AG04450 (cell line): ENCODE measurements at places on chromosomes 16 and 17.

DNA sequence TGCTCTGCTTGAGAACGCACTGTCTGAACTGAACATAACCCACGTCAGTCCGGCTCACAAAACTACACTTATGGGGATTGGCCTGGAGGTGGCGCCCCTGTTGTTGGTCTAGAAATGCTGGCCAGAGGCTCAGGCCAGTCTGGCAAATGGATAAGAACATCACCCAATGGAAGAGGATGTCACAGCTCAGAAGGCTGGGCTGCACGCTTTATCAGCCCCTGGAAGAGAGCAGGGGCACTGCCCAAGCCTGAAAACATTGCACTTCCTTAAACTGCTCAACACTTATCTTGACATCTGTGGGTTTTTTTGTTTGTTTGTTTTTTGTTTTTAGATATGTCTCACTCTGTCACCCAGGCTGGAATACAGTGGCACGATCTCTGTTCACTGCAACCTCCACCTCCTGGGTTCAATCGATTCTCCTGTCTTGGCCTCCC, 24.8 kb upstream of the BPTF start:
- peak; percentile 26 for DNase-seq

DNA sequence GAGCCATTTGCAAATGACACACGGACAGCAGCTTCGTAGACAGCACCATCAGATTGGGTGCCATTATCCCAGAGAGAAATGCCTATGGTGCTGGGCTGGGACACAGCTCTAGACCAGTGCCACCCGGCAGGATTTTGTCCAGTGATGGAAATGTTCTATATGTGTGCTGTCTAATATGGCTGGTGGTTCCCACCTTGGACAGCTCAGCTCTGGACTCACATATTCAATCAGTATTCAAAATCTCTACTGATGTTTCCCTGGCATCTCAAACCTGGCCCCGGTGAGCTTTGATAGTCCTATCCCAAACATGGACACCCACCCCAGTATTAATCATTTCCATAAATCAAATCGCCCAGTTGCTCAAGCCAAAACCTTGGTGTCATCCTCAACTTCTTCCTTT, 23.0 kb downstream of the FA2H start:
- DNase-seq: no peak

- DNase-seq: no peak
These were observed 37.4 kb downstream of the CLEC16A start for GRCh38 chr16:10981697-10982216.

DNA sequence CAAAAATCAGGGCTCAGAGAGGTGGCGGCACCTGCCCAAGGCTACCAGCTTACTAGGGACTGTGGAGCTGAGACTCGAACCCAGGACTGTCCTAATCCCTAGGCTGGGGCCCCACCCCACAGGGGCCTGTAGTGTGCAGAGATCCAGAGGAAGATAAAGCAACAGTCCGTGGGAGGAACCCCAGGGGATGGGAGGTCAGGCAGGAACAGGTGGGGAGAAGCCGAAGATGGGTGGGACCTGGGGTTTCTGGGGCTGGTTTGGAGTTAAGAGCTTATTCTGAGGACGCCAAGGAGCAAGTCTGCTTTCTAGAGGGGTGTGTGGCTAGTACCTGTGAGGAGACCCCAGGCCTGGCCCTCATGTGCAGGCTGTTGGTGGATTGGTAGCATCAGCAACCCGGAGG, 14.9 kb downstream of the C16orf74 start:
- no peak for DNase-seq

DNA sequence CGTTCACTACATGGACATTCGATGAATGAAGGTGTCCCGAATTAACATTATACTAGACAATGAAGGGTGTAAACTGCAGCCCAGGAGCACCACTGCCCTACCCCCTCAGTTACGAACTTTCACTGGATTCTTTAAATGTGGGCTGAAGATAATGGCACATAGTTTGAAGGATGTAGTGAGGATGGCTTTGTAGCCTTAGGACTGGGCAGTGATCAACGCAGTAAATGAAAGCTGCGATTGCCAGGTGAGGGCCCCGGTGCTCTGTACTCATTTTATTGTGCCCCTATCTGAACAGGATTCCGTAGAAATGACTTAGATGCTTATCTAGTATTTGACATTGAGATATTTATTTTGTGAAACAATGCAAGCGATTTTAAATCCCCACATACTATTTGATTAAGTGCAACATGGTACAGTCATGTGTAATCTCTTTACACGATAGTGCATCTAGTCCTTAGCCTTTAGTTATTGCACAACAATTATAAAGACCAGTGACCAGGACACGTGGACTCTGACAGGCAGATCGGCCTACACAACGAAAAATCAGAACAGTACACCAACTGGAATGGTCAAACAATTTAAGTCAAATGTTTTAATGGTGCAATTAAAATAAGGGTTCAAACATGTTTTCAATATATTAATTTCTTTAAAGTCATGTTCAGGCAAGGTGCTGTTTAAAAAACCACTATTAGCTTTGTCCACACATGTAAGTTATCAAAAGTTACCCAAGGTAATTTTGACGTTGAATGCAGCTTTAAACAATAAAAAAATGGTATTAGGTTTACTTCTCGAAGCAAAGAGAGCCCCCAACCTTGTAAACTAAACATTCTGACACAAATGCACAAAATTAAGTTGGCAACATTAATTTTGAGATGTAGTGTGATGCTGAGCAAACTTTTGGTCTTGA, 17.4 kb upstream of the ERN1 start:
- no peak for DNase-seq

DNA sequence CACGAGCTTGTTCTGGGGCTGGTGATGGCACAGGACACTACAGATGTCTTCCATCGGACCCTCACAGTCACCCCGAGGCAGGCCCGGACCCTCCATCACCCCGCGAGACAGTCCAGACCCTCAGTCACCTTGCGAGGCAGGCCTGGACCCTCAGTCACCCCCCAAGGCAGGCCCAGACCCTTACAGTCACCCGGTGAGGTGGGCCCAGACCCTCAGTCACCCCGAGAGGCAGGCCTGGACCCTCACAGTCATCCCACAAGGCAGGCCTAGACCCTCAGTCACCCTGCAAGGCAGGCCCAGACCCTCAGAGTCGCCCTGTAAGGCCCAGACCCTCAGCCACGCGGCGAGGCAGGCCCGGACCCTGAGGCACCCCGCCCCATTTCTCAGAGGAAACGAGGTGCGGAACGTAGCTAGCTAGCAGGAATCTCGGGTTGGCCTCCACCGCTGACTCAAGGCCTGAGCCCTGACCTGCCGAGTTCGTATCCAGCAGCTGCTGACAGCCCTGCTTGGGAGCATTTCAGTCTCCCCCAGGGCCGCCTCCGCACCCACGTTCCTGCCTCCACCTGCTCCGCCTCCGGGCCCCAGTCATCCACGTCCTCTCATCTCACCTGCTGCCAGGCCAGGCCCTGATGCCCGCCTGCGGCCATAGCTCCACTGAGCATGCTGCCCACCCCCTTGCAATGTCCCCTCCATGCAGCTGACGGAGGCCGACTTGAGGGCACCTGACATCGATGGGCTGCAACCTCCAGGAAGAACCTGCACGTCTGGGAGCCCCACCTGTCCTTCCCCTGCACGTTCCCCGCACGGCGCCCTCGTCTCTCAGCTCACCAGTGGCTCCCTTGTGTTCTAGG, 28.7 kb downstream of the RPH3AL start:
- DNase-seq: no peak

DNA sequence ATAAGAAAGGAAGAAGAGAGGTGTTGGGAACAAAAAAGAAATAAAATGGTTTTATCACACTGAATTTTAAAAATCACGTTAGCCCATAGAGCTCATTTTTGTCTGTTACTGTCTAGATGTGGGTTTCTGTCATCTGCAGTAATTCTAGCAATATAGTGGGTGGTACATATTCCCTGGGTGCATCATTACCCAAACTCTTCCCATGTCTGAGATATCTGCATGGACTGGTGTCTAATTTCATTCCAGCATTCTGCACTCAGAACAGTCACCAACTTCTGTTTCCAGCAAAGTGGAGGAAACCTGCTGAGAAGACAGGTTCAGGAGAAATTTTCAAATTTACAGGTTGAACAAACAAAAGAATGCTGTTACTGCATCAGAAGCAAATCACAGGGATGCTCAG, 263.8 kb downstream of the CDH11 start:
- peak; percentile 1 for DNase-seq

- DNase-seq: no peak
These were observed 670.7 kb downstream of the MAF start for GRCh38 chr16:78929841-78930240.

DNA sequence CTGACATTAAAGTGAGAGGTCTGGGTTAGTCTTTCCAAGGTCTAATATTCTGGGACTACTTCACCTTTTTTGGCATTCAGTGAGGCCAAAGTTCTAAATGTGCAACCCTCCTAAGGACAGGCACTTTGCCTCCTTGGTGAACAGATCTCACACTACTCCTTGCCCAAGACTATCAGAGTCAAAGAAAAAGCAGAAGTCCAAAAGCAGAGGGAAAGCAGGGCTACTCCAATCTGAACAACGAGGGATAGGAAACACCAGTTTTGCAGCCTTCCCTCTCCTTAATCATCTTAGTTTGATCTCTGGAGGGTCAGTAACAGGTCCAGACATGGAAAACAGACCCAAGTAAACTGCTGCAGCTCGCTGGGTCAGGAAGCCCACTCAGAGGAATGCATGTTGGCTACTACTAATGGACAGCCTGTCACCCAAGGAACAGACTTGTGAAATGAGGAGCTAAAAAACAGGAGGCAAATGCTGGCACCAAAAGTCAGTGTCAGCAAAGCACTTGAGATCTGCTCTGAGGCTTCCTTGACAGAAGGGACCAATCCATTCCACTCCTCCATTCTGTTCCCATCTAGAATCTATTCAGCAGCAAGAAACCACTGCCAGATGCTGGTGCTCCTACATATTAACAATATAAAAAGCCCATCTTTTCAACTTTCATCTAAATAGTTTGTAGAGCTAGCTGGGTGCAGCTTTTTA, 29.9 kb downstream of the DCUN1D3 start:
- DNase-seq: no peak

DNA sequence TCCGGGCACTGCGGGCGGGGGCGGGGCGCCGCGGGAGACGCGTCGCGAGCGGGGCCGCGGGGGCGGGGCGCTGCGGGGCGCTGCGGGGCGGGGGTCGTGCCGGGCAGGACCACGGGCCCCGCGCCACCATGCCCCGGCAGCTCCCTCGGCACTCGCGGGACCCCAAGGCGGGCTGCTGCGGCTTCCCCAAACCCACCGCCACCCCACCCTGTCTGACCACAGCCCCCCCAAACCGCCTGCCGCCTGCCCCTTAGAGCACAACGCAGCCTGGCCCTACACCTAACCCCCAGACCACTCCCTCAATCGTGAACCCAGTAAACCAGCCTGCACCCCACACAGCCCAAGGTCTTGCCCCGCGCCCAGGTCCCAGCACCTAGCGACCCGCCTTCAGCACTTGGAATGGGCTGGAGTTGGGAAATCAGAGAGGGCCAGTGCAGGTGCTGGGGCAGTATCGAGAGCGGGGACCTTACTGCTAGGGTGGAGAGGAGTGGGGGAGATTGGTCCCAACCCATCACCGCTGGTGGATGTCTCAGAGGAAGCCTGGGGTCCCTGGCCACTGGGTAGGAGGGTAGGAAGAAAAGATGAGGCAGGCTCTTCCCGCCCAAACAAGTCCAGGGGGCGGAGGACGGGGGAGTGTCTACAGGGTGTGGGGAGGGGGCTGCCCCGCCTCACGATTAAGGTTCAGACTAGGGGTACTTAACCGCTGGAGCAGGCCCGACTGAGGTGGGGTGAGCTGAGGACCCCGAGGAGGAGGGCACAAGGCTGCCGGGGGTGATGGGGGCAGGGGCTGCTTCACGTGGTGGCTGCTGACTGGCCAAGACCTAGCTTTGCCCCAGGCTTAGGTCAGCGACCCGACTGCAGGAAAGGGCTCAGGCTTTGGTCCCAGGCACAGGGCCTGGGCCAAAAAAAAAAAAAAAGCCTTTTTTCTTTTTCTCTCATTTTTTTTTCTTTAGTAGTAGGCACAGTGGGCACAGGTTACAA, 539 bp upstream of the VAMP2 start:
- no peak for DNase-seq

DNA sequence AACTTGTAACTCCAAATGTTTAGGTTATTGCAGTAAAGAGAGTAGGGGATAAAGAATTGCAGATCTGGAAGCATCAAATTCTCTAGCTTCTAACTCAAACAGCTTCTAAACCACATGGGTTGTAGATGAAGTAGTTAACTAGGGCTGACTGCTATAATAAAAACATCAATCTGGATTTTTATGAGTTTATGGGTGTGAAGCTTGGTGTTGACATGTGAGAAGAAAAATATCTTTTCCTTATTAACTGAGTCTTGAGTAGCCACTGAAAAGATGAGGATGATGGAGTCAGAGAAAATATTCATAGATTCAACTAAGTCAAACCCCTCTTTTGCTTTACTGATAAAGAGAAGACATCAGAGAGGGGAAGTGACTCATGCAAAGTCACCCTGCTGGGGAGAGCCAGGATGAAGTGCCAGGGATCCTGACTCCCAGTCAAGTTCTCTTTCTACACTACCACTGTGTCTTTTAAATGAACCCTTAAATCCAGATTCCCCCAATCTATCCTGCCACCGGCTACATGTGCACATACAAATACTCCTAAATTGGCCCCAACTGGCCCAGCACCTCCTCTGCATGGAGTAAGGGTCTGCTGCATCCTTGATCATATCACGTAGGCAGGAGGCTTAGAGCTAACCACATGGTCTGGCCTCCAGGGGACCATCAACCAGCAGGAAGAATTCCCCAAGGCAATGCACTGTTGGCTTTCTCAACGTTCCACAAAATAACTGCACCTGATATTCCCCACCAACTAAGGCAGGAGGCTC, 264.0 kb upstream of the CCL2 start:
- DNase-seq: no peak

- no peak for DNase-seq
These were observed 5.9 kb downstream of the MTMR4 start for GRCh38 chr17:58508341-58509067.

- no peak for DNase-seq
These were observed 23.5 kb upstream of the RFFL start for GRCh38 chr17:35086931-35087573.

GRCh38 chr16:24721830-24722238, 7.6 kb upstream of the TNRC6A start:
- no peak for DNase-seq

- DNase-seq: no peak
These were observed 10.1 kb downstream of the LITAF start for GRCh38 chr16:11576427-11577289.

GRCh38 chr16:67444259-67445125, 13.6 kb downstream of the HSD11B2 start:
- no peak for DNase-seq

- no peak for DNase-seq
These were observed 117.7 kb upstream of the WSCD1 start for GRCh38 chr17:5952518-5952917.

GRCh38 chr16:5560084-5560483, 462.5 kb upstream of the EEF2KMT start:
- DNase-seq: no peak

DNA sequence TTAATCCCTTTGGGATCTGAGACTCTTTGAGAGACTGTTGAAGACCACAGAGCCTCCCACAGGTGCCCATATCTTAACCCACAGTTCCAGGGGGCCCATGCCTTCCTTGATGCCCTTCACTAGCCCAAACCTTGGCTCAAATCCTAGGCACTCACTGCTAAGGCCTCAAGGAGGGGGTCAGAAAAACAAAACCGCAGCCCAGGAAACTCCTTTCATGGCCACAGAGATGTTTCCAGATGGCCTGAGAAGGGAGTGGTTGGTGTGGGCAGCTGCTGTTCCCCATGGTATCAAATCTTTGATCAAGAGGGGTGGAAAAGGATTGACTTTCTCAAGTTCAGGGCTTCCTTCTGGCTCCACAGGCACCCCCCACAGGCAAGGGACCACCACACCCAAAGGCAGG, 44.7 kb downstream of the CDH1 start:
- DNase-seq: no peak

GRCh38 chr17:58232707-58233156, 5.7 kb upstream of the LPO start:
- peak; percentile 27 for DNase-seq

- no peak for DNase-seq
These were observed 1.1 kb downstream of the RARA start for GRCh38 chr17:40309949-40310510.
